Stimulated activated CD4-positive, alpha-beta T cell treated with anti-CD3 and anti-CD28 coated beads, Interleukin-1b, Interleukin-23, amount 100 ng/mL, for 24 hours (primary cell): ENCODE measurements at places on chromosomes 4 and X.

DNA sequence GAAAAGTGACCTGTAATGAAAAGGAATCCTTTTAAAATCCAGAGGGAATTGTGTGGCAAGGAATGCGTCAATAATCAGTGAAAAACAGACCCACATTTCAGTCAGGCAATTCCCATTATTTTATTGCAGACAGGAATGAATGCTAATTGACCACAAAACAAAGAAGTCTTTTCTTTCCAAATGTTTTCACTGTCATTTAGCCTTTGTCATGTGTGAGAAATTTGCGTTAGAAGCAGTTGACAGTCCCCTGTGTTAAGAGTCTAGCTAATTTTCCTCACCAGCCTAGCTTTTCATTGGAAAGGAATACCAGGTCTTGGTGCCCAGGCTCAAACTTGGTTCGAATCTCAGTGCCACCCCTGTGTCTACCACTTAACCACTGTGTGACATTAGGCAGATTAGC lies 83.4 kb downstream of the KIT start:
- no peak for DNase-seq

- DNase-seq: no peak
These were observed 26.2 kb upstream of the GPR78 start for GRCh38 chr4:8553991-8554405.

GRCh38 chrX:65451663-65452062 lies 82.9 kb downstream of the LAS1L start:
- peak; percentile 3 for DNase-seq

DNA sequence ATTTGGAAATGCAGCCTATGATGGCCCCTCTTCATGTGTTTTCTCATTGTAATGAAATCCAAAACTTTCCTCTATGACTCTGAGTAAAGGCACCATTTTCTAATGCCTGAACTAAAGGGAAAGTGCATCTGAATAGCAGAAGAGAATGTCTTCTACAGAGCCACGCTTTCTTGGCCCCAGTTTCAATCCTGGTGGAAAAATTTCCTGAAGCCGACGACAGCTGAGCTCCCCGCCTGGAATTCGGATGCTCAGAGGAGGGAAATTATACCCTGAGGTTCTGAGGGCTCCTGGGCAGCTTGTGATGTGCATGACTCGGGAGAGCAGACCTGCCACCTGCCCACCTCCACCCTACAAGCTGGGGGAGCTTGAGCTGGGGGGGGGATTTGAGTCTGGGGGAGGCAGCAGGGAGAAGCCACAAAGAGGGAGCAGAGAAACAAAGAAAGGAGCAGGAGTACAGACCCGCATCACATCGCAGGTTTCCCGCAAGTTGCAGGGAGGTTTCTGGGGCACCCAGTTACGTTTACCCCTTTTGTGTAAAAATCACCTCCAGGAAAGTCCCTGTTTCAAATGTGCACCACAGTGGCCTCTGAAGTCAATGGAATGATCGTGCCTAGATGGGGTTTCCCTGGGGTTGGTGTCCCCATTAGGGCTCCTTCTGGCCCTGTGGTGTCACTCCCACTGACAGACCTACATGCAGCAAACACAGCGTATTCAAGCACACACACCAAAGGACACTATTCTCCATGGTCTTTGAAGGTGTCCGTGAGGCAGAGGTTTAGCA lies 145.6 kb upstream of the RBPJ start:
- DNase-seq: no peak

DNA sequence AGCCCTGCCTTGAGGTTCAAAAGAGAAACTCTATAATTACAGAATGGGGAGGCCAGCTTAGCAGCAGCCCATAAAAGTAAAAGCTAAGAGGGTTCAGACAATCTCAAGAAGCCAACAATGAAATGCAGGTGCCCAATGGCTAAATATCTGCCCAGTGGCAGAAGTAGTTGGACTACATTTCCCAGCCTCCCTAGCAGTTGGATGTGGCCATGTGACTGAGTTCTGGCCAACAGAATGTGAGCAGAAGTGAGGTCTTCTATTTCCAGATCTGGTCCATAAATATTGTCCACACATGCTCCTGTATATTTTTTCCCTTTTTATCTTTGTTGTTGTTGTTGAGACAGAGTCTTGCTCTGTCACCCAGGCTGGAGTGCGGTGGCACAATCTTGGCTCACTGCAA lies 127.9 kb upstream of the NHS start:
- no peak for DNase-seq

DNA sequence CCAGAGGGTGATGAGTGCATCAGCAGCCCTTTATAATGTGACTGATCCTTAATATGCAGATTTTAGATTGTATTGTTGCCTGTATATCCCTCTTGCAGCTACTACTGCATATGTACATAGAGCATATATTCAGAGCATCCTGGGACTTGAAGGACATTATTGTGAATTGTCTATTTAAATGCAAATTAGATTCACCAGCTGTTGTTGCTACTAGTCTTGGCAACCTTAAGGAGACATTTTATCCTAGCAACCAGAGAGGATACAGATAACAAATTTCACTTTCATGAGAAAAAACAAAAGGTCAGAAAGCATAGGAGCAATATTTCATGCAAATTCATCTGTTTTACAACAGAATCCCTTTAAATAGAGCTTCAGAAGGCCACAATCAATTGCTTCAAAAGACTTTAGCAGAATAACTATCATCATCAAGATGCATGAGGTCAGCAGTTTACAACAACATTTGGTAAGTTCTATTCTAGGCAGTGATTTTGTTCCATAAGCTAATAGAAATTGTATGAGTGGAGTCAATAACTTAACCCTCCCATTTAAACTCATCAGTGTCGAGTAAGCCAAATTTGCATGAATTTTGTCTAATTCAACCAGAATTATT lies 148.6 kb downstream of the GC start:
- no peak for DNase-seq

DNA sequence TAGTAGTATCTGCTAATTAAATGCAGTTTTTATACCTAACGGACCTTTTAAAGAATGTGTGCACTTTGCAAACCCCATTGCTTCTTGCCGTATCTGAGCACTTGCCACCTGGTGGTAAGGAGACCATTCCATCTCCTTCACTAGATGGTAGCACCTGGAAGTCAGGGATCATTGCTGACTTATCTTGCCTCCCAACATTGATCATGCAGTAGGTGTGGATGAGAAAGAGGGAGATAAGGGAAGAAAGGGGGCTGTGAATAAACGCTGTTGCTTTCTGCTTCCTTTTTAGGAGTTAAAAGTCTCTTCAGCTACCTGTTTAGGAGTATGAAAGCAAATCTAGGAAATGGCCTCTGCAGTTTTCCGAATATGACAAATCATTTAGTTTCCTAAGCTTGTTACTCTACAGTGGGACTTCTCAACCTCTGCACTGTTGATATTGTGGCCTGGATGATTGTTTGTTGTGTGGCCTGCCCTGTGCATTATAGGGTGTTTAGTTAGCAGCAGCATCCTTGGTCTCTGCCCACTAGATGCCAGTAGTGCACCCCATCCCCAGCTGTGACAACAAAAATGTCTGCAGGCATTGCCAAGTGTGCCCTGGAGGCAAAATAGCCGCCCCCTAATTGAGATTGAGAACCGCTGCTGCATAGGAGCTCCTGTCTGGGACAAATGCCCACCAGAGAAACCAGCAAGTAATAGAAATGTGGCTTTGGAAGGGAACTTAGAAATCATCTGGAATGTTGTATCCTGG lies 38.8 kb downstream of the GAB1 start:
- no peak for DNase-seq

DNA sequence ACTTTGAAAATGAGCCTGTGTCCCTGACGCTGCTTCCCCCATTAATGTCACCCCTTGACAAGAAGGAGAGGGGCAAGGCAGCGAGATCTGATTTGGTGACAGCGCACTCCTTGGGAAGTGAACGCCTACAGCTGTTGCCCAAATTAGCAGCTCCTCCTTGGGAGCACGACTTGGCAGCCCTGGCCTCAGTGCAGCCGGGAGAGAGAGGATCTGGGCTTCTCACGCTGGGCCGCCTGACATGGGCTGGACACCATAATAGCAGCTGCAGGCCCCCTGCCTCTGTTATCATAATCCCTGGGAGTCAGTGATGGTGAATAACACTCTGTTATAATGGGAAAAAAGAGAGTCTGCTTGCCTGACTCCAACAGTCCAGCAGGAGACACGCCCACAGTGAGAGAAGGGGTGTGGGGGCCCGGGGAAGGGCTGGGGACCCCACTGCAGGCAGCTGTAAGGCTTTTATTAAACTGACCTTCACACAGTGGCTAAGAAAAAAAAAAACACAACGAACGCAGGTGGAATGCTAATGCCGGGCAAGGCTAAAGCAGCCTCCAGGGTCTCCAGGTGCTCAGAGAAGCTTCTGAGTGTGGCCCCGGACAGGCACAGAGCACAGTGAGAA lies 73.3 kb downstream of the PSAPL1 start:
- DNase-seq: no peak

- no peak for DNase-seq
These were observed 278.3 kb downstream of the PPP1R2C start for GRCh38 chrX:42499620-42500019.

- DNase-seq: no peak
These were observed 235.3 kb downstream of the TENM3 start for GRCh38 chr4:182478475-182478874.

DNA sequence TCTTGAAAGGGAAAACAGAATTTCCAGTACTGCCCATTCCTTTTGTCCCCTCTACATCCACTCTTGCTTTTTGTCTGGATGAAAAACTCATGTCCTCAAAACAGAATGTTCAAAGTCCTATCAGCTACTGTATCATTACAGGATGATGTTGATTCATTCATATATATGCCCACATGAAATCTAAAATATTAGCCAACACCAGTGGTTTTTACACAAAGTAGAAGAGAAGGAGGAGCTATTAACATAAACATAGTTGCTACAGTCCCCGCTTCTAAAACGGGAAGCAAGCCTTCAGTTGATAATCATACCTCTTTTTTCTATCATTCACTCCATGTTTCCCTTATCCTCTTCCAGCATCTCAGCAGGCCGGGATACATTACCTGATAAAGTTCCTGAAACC lies 7.7 kb upstream of the THOC2 start:
- DNase-seq: no peak

DNA sequence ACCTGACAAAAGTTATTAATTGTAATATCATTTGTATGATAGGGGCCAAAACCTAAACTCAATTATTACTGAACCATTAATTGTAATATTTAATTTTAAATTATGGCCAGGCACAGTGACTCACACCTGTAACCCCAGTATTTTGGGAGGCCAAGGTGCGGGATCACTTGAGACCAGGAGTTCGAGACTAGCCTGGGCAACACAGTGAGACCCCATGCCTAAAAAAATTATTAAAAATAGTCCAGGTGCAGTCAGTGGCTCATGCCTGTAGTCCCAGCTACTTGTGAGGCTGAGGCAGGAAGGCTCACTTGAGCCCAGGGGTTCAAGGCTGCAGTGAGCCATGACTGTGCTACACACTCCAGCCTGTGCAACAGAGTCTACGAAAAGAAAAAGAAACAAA lies 18.0 kb downstream of the PPAT start:
- DNase-seq: no peak

GRCh38 chr4:1571165-1572009 lies 112.7 kb downstream of the FAM53A start:
- no peak for DNase-seq

DNA sequence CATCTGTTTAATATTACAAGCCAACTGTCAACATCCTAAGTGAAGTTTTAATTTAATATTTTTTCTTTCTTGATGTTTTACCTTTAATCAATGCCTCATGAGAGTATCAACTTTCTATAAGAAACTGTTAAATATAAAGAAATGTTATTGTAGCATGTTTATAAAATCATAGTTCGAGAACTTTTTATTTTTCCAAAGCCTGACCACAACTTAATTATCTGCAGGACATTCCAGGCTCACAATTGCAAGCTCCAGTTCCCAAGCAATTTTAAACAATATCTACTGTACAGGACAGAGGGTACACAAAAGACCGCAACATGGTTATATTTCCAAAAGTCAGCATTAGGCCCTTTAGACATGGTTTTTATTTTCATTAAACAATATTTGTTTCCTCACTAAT lies 20.1 kb downstream of the STX18 start:
- no peak for DNase-seq

DNA sequence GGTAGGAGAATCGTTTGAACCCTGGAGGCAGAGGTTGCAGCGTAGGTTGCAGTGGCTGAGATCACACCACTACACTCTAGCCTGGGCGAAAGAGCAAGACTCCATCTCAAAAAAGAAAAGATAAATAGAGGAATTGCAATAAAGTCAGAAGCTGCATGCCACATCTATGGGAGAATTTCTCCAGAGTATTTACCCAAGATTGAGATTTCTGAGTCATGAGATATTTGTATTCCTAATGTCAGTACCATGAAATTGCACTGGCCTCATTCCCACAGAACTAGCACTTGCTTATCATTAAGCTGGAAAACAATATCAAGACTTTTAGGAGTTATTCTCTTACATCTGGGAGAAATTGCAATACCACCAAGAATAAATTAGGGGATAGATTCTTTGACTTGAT lies 37.4 kb downstream of the ASIC5 start:
- DNase-seq: no peak

DNA sequence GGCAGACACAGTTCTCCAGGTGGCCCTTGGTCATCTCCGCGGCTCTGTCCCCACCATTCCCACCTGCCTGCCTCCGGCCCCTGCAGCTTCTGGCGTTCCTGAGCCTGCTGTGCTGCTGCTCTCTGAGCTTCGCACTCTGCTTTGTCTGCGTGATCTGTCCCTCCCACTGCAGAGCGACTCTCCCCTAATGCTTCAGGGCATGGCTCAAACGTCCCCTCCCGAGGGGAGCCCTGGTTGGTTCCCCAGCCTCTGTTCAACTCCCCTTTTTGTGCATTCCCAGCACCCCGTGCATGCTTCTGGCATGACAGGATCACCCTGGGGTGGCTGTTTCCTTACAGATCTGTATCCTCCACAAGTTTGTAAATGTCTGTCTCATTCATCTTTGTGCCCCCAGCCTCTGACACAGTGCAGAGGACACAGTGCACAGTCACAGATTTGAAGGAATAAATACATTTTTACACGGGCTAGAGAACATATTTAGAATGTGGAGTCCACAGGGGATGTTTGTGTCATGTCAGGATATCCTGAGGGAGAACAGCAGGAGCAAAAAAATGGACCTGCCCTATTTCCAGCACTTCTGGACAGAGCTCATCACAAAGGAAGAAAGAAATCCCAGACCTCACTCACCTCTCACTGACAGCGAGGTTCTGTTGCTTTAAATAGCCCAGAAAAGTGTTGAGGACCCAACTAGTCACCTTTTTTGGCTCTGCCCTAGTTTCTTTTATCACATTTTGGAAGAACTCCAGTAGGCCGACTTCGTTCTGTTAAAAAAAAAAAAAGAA lies 72.6 kb downstream of the GATB start:
- DNase-seq: no peak

DNA sequence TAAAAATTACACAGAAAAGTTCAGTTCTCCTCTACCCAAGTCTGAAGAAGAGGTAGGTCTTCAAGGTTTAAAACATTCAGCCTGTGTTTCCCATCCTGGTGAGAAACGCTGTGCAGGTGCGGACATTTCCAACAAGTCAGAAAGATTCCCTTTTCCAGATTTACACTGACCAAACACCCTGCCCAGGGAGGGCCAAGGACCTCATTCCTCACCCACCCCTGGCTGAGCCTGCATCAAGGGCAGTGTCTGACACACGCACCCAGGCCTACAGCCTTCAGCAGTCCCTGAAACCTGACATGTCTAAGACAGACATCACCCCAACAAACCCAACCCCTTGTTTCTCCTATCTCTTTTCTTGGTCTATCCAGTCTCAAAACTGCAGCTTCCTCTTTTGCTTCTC lies 105.9 kb downstream of the APBB2 start:
- no peak for DNase-seq
